ENCODE measurements at places on chromosomes 11 and 22.

DNA sequence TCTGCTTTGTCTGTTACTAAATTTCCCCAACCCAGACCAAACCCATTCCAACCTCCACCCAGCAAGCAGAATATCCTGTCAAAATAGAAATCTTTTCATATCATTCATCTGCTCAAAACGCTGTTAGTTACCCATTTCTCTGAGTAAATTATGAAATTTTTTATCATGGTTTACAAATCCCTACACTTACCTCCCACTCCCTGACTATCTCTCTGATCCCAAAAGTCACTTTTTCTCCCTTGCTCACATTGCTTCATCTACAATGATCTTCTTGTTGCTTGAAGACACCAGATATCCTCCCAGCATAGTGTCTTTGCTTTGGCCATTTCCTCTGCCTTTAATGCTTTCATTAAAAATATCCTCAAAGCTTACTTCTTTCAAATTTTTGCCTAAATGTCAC is 195.5 kb upstream of the CTSC start:
- DNase-seq = no peak

GRCh38 chr11:70587075-70587389 is 188.7 kb downstream of the CTTN start:
- DNase-seq = no peak

- no peak for DNase-seq
Measured at GRCh38 chr11:86003654-86004053, 65.2 kb downstream of the PICALM start.

- DNase-seq = no peak
Measured at GRCh38 chr22:28599693-28600092, 79.9 kb downstream of the TTC28 start.

DNA sequence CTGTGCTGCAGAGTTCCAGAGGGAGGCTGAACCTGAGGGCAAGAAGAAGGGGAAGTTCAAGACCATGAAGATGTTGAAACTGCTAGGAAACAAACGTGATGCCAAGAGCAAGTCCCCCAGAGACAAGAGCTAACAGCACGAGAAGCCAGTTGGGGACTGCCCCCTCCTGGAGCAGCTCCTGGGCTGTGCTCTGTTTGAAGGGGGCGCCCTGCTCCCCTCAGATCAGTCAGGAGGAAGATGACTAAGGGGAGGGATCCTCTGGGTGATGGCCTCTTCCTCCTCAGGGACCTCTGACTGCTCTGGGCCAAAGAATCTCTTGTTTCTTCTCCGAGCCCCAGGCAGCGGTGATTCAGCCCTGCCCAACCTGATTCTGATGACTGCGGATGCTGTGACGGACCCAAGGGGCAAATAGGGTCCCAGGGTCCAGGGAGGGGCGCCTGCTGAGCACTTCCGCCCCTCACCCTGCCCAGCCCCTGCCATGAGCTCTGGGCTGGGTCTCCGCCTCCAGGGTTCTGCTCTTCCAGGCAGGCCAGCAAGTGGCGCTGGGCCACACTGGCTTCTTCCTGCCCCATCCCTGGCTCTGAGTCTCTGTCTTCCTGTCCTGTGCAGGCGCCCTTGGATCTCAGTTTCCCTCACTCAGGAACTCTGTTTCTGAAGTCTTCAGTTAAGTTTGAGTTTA is 12.6 kb downstream of the C22orf23 start:
- DNase-seq = no peak

- no peak for DNase-seq
Measured at GRCh38 chr22:45314054-45314721, 4.5 kb downstream of the FAM118A start.

DNA sequence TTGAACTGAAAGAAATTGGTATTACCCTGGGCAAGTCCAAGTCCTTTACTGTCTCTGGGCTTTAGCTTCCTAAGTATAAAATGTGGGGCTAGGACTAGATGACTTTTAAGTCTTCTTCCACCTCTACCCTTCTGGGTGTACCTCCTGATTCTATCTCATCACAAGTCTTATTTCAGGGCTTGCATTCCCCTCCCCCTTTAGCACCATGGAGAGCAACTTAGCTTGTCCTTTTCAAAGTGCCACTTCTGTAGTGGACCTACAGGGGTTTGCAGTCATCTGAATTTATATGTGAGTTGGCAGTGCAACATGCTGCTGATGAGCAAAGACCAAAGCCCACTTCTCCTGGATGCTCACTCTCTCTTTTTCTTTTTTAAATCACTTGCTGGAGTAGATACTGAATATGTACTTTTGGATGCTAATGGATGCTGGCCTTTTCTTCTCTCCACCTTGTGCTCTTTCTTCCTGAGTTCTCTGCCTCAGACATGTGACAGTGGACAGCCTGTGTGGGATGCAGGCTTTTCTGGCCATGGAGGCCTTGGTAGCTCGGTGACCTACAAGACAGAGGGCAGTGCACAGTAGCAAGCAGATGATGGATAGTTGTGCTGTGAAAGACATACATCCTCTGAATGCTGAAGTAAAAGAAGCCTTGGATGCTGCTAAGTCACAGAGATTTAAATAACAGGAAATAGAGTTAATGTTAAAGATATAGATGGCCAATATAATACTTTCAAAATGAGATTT is 185.0 kb downstream of the NELL1 start:
- no peak for DNase-seq

DNA sequence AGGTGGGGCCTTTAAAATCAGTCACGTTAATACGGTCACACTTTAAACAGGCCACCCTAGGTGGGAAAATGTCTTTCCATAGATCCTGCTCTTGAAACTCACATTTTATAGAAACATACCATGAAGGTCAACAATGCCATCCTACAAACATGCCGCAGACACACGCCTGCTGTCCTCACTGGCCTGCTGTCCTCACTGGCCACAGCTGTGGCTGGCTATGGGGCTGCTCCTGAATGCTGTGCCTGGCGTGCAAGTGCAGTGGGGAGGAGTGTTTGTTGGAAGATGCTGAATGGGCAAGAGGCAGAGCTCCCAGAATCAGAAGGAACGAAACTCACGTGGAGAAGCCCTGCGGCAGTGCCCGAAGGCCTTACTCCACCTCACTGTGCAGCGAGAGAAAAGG is 106.2 kb upstream of the BID start:
- no peak for DNase-seq

DNA sequence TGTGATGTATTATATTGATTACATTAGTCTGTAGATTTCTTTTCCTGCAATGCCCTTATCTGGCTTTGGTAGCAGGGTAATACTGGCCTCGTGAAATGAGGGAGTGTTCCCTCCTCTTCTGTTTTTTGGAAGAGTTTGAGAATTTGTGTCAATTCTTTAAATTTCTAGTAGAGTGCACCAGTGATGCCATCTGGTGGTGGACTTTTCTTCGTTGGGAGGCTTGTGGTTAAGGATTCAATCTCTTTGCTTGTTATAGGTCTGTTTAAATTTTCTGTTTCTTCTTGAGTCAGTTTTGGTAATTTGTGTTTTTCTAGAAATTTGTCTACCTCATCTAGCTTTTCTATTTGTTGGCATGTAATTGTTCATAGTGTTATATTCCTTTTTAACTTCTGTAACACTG is 18.9 kb downstream of the SHANK3 start:
- DNase-seq = no peak
